Spinal cord (tissue), 10 donors: ENCODE measurements at places on chromosomes 3 and 15. TPM values are rescaled to one million over a fixed set of nuclear protein-coding genes. Genes with fewer than 3 reads are reported as not detected.

Gene RSRC1
- 39.4 TPM for polyA plus RNA-seq

Gene SEMA3F
- polyA plus RNA-seq, result 21.8 TPM

Gene CHRM5
- 1.2 TPM for polyA plus RNA-seq

DNA sequence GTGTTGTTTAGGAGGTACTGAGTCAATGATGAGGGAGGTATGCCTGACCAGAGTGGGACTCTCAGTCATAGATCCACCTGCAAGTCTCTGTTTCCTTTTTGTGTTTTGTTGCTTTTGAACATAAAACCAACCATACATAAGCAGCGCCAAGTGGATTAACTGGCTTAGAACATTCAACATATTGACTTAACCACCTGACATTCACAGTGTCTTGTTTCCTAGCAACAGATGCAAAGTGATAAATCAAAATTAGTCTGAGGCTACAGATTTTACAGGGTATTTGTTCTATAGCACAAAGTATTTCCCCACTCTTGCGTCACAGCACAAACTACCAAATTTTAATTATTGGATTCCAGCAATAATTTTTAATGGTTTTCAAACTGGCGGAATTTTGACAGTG is 283.8 kb downstream of the BBX start:
- no peak for DNase-seq

DNA sequence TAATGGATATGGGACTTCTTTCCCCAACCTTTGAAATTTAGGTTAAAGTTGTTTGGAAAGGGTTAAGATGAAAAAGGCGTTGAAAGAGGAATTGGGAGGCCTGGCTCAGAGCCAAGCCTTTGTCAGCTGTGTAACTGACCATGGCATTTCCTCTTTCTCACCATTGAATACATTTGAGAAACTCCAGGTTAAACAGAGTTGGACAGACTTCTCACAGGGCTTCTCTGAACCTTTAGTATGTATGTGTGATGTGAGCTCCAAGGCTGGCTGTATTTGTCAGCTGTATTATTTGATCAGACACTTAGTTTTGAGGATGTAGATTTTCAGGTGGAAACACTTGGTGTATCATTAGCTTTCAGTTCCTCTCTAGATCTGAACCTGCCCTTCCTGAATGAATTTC is 136.4 kb upstream of the GOLGA6L4 start:
- no peak for DNase-seq

GRCh38 chr3:153734777-153735551 is 386.2 kb upstream of the ARHGEF26 start:
- no peak for DNase-seq

GRCh38 chr15:68203956-68204355 is 1.2 kb downstream of the CALML4 start:
- no peak for DNase-seq

DNA sequence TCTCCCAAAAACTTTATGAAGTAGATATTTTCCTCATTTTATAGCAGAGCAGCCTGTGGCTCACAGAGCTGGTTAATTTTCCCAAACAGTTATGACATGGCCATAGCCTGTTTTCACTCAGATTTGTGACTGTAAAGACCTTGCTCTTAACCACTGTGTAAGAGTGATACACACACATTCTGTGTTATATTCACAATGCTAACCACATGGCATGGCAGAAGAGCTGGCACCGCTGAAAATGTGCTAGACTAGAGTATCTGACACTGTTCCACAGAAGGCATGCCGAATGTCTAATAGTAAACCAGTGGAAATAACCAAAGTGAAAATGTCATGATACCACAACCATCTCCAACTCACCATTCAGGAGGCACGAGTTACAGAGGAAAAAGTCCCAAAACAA is 71.8 kb downstream of the PEX5L start:
- DNase-seq, result no peak

- no peak for DNase-seq
Measured at GRCh38 chr3:34146596-34146995, 348.2 kb downstream of the PDCD6IP start.

- DNase-seq, result no peak
Measured at GRCh38 chr3:53495146-53495519, 722 bp downstream of the CACNA1D start.
